ENCODE measurements at places on chromosomes 4 and X.

DNA sequence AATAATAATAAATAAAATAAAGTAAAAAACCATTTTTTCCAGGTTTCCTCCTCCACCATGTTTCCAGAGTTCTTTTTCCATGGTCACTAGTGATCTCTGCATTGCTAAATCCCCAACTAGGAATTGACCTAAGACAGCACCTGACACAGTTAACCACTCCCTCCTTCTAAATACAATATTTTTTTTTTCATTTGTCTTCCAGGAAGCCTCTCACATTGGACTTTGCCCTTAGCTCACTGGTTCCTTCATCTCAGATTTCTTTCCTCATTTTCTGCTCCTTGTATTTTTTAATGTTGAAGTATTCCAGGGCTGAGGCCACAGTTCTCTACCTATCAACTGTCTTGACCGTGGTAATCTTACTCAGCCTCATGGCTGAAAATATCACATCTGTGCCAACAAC lies 187.3 kb upstream of the FAM241A start:
- H3K4me1 ChIP-seq: peaks cover 16% of the 10 kb centered on the region
- no peaks in the 10 kb centered on the region for H3K27me3 ChIP-seq
- H3K27ac ChIP-seq: no peak overlapping the region
- no peak overlapping the region for H3K4me3 ChIP-seq
- DNase-seq: no peak

- DNase-seq: no peak
- H3K36me3 ChIP-seq: no peaks in the 10 kb centered on the region
- H3K27ac ChIP-seq: no peak overlapping the region
- H3K4me3 ChIP-seq: no peak overlapping the region
- H3K4me1 ChIP-seq: peaks cover 5% of the 10 kb centered on the region
Measured at GRCh38 chrX:110258552-110258951, 59.3 kb downstream of the AMMECR1 start.

DNA sequence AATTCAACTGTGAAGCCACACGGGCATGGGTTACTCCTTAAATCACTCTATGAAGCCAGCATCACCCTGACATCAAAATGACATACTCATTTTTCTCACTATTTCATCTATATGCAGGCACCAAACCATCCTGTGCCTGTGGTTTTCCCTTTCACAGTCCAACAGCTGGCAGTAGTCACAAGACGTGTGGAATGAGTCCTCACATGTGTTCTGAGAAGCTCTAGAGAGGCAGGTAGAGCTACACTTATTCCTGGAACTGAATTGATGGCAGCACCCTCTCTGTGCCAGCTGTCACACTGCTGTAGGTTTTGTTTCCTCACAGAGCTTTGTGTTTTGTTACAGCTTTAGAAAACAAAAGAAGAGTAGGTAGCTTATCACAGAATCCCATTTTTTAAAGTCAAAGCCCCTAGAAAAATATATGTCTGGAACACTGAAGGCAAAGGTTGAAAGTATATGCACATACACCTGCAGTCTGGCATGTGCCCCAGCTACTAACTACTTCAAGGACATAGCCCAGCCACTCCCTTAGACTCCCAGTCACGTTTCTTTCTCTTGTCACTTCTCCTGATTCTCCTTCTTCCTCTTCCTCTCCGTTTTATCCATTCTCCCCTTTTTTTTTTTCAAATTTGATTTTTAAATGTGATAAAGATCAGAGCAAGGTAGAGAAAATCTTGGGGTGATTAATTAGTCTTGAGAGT lies 107.1 kb downstream of the ANXA10 start:
- no peak overlapping the region for H3K4me3 ChIP-seq
- no peak for DNase-seq
- H3K36me3 ChIP-seq: no peaks in the 10 kb centered on the region
- no peak overlapping the region for H3K27ac ChIP-seq

- no peaks in the 10 kb centered on the region for H3K4me1 ChIP-seq
- no peak overlapping the region for H3K27ac ChIP-seq
- no peaks in the 10 kb centered on the region for H3K27me3 ChIP-seq
- no peak overlapping the region for H3K4me3 ChIP-seq
Measured at GRCh38 chr4:149897783-149898182, 82.1 kb upstream of the IQCM start.

DNA sequence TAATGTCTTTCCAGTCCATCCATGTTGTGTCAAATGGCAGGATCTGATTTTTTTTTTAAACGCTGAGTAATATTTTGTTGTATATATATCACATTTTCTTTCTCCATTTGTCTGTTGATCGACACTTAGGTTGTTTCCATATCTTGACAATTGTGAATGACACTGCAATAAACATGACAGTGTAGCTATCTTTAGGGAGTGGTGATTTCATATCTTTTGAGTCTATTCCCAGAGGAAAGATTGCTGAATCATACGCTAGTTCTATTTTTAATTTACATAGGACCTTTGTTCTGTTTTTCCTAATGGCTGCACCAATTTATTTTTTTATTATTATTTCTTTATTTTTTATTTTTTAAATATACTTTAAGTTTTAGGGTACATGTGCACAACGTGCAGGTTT lies 470.7 kb downstream of the CCSER1 start:
- no peak overlapping the region for H3K27ac ChIP-seq
- no peaks in the 10 kb centered on the region for H3K27me3 ChIP-seq
- no peak overlapping the region for H3K4me3 ChIP-seq
- DNase-seq: no peak
- no peaks in the 10 kb centered on the region for H3K36me3 ChIP-seq

- H3K4me3 ChIP-seq: no peak overlapping the region
- no peak for DNase-seq
- no peaks in the 10 kb centered on the region for H3K36me3 ChIP-seq
- H3K27ac ChIP-seq: no peak overlapping the region
Measured at GRCh38 chr4:147054228-147054872, 108.7 kb upstream of the TTC29 start.

DNA sequence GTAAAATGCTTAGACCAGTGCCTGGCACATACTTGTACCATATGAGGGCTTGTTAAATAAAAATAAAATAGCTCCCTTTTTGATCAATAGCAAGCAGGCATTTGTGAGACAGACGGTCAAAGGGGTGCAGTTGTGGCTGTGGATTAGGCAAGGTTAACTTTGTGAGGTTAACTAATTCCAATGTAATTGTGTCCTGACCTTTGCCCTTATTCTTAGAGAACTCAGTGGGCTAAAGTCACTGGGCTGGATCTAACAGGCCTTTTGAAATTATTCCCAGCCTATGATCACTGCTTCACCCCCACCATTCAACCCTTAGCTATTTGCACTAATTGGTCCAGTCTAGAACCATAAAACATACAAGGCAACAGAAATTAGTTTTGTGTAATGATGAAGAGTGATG lies 166.4 kb downstream of the MID1 start:
- H3K4me3 ChIP-seq: no peak overlapping the region
- H3K27ac ChIP-seq: no peak overlapping the region
- DNase-seq: no peak

GRCh38 chr4:1500231-1500965 lies 94.2 kb upstream of the NKX1-1 start:
- no peak for DNase-seq
- no peaks in the 10 kb centered on the region for H3K36me3 ChIP-seq
- no peak overlapping the region for H3K4me3 ChIP-seq

- H3K4me3 ChIP-seq: no peak overlapping the region
- no peaks in the 10 kb centered on the region for H3K27me3 ChIP-seq
- H3K27ac ChIP-seq: peak overlapping the region; percentile 25
- H3K4me1 ChIP-seq: peaks cover 24% of the 10 kb centered on the region
- DNase-seq: no peak
Measured at GRCh38 chr4:6273661-6273990, 4.0 kb downstream of the WFS1 start.

DNA sequence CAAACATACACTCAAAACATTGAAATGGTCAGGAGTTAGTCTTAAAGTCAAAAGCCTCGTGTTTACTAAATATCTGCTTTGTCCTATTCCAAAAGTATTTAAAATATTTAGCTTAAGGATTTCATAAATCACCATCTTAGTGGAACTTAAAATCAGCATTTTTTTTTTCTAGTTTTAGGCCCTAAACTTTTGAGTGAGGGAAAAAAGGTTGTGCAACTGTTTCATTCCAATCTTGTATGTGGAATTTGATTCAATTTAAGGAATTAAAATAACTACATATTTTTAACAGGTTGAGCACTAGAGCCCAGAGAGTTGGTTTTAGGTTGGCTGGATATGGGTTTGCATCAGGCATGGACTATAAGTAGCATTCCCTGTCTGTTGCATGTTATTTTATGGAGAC lies 35.7 kb upstream of the ANK2 start:
- no peak for DNase-seq
- H3K4me1 ChIP-seq: no peaks in the 10 kb centered on the region
- no peaks in the 10 kb centered on the region for H3K27me3 ChIP-seq

DNA sequence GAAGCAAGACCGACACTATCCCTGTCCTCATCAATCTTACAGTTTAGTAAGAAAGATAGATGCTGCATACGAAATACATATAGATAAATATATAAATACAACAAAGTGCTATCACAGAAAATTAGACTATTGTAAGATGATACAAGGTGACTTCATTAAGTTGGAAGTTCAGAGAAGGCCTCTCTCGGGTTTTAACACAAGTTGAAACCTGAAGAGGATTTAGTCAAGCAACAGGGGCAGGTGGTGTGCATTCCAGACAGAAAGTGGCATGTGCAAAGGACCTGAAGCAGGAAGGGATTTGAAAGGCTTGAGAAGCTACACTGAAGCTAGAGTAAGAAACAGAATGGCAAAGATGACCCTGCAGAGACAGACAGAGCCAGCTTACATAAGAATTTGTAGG lies 36.5 kb downstream of the USP46 start:
- no peak overlapping the region for H3K27ac ChIP-seq
- H3K36me3 ChIP-seq: no peaks in the 10 kb centered on the region
- H3K4me1 ChIP-seq: no peaks in the 10 kb centered on the region
- no peak for DNase-seq

DNA sequence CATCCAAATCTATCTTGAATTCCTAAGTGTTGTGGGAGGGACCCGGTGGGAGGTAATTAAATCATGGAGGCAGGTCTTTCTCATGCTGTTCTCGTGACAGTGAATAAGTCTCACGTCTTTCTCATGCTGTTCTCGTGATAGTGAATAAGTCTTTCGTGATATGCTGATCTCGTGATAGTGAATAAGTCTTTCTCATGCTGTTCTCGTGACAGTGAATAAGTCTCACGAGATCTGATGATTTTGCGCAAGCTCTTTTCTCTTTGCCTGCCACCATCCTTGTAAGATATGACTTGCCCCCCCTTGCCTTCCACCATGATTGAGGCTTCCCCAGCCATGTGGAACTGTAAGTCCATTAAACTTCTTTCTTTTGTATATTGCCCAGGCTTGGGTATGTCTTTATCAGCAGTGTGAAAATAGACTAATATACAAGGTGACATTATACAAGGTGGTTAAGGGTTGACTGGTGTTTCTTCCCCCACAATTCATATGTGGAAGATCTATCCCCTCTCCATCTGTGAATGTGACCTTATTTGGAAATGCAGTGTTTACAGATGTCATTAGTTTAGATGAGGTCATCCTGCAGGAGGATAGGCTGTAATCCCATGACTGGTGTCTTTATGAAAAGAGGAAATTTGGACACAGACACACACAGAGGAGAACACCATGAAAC lies 27.6 kb downstream of the ARSD start:
- no peak overlapping the region for H3K4me3 ChIP-seq
- no peak overlapping the region for H3K27ac ChIP-seq
- no peaks in the 10 kb centered on the region for H3K27me3 ChIP-seq

DNA sequence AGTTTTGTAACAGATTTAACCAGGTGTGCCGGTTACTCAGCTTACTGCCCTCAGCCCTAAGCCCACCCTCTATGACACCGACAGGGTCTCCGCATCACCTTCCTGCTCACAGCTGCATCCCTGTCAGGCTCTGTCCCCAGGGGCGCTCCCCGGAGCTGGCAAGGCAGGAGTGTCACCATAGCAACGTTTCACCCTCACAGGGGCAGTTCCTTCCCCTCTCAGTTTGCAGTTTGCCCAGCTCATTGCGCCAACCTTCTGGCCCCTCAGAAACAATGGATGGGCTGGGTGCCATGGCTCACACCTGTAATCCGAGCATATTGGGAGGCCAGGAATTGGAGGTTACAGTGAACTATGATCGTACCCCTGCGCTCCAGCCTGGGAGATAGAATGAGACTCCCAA lies 42.6 kb downstream of the RGS12 start:
- H3K27me3 ChIP-seq: no peaks in the 10 kb centered on the region
- DNase-seq: peak; percentile 43
- no peak overlapping the region for H3K4me3 ChIP-seq
- H3K27ac ChIP-seq: no peak overlapping the region
- peaks cover 31% of the 10 kb centered on the region for H3K4me1 ChIP-seq

- no peaks in the 10 kb centered on the region for H3K4me1 ChIP-seq
- no peaks in the 10 kb centered on the region for H3K36me3 ChIP-seq
- DNase-seq: no peak
- H3K27me3 ChIP-seq: no peaks in the 10 kb centered on the region
- no peak overlapping the region for H3K4me3 ChIP-seq
- H3K27ac ChIP-seq: no peak overlapping the region
Measured at GRCh38 chr4:182215148-182215547, 28.1 kb upstream of the TENM3 start.

GRCh38 chr4:106707776-106708463 lies 328.2 kb downstream of the DKK2 start:
- peak; percentile 89 for DNase-seq
- no peaks in the 10 kb centered on the region for H3K36me3 ChIP-seq
- no peak overlapping the region for H3K4me3 ChIP-seq
- no peak overlapping the region for H3K27ac ChIP-seq

DNA sequence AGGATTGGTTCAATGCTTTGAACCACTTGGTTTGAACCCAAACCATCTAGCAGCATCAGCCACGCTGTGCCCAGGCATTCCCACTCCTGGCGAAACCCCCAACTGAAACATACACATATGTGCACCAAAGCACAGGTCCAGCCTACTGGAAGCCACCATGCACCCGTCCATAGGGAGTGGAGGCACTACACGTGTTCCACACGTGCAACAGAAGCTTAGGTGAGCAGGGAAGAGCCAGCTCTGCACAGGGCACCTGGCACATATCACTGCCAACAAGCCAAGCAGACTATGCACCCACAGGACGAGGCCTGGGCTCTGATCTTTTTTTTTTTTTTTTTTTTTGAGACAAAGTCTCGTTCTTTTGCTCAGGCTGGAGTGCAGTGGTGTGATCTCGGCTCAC lies 66.3 kb upstream of the GPR78 start:
- no peaks in the 10 kb centered on the region for H3K27me3 ChIP-seq
- H3K27ac ChIP-seq: no peak overlapping the region
- DNase-seq: no peak
- no peaks in the 10 kb centered on the region for H3K36me3 ChIP-seq
- H3K4me3 ChIP-seq: no peak overlapping the region
- no peaks in the 10 kb centered on the region for H3K4me1 ChIP-seq

GRCh38 chrX:72396117-72396516 lies 90.4 kb upstream of the CITED1 start:
- H3K36me3 ChIP-seq: no peaks in the 10 kb centered on the region
- no peak overlapping the region for H3K4me3 ChIP-seq

DNA sequence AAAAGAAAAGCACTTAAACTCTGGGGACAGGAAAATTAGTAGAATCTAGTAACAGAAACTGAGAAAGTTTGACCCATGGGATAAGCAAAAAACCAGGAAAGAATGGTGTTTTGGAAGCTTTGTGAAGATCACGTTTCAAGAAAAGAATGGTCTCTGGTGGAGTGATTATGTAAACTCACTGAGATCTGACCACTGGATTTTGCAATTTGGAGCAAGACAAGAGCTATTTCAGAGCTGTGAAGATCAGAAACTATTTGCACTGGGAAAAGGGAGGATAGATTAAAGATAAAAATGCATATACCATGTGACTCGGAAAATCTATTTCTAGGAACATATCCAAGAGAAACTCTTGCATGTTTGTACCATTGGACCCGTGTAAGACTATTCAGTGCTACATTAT lies 4.3 kb downstream of the TMPRSS11D start:
- no peaks in the 10 kb centered on the region for H3K27me3 ChIP-seq
- DNase-seq: no peak
- no peak overlapping the region for H3K27ac ChIP-seq
- no peaks in the 10 kb centered on the region for H3K4me1 ChIP-seq

Data from endothelial cell of umbilical vein (primary cell).